Panc1 (cell line): ENCODE measurements at places on chromosomes 16 and 17. TPM values are rescaled to one million over a fixed set of nuclear protein-coding genes. Genes with fewer than 3 reads are reported as not detected.

DNA sequence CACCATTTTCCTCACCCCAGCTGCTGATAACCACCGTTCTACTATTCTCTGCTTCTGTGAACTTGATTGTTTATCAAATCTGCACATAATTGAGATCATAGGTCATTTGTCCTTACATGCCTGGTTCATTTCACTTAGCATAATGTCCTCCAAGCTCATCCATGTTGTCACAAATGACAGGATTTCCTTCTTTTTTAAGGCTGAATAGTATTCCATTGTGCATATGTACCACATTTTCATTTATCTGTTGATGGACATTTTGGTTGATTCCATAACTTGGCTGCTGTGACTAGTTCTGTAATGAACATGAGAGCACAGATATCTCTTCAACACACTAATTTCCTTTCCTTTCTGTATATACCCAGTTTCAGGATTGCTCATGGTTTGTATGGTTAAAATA lies 225.3 kb upstream of the TBX2 start:
- H3K4me3 ChIP-seq, result no peak overlapping the region
- H3K27ac ChIP-seq, result peak overlapping the region; percentile 34; the same call in 1 of the 2 replicates
- no peak for DNase-seq
- H3K4me1 ChIP-seq, result no peaks in the 10 kb centered on the region

DNA sequence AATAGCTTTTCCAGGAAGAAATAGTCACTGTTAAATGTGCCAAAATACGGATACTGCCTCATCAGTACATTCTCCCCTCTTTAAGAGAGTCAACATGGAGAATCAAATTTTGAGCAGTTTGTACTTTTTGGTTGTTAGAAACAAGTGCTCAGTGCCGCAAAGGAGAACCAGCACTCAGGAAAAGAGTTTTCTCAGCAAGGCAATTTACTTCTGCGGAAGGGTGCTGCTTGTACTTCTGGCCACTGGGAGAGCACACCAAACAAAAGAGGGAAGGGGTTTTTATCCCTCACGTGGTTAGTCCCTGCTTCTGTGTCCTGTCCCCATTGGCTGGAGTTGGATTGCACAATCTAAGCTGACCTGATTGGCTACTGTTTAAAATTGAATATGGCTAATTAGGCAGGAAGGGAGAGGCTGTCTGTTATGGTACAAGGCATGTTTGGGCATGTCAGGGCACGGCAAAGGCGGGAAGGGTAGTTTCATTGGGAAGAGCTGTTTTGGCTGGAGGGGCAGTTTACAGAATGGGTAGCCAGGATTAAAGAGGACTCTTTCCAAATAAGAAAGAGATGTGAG lies 499.3 kb downstream of the CDH13 start:
- H3K36me3 ChIP-seq, result no peaks in the 10 kb centered on the region
- H3K4me1 ChIP-seq, result no peaks in the 10 kb centered on the region
- H3K27me3 ChIP-seq, result no peaks in the 10 kb centered on the region
- no peak overlapping the region for H3K27ac ChIP-seq

- peaks cover 3% of the 10 kb centered on the region; the same call in 1 of the 2 replicates for H3K4me1 ChIP-seq
- H3K27ac ChIP-seq, result no peak overlapping the region
- no peak for DNase-seq
- no peaks in the 10 kb centered on the region for H3K27me3 ChIP-seq
- no peak overlapping the region; the same call in 1 of the 2 replicates for H3K4me3 ChIP-seq
Observed at GRCh38 chr16:22299036-22299435, 1.8 kb downstream of the POLR3E start.

DNA sequence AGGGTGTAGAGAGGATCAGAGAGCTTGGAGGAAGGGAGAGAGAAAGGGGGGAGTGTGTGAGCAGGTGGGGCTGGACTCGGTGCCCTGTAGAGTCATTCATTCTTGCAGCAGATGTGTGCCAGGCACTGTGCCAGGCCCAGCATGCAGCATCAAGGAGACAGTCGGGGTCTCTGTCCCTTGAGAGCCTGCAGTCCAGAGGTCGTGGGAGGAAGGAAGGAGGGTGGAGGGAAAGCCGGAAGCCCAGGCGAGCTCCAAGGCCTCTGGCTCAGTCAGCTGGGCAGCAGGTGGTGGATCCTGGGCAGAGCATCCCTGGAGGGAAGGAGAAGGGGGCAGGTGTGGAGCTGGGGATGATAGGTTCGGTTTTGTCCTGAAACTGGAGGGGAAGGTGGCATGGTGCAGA lies 27.5 kb downstream of the EPN2 start:
- DNase-seq, result no peak
- no peak overlapping the region for H3K4me3 ChIP-seq
- H3K27me3 ChIP-seq, result no peaks in the 10 kb centered on the region
- H3K36me3 ChIP-seq, result no peaks in the 10 kb centered on the region
- no peaks in the 10 kb centered on the region for H3K4me1 ChIP-seq

Gene FNDC8
- not detected for total RNA-seq

- no peaks in the 10 kb centered on the region for H3K4me1 ChIP-seq
- no peaks in the 10 kb centered on the region for H3K27me3 ChIP-seq
- no peak for DNase-seq
- H3K36me3 ChIP-seq, result no peaks in the 10 kb centered on the region
Observed at GRCh38 chr16:7111265-7111664, 221.4 kb upstream of the RBFOX1 start.

DNA sequence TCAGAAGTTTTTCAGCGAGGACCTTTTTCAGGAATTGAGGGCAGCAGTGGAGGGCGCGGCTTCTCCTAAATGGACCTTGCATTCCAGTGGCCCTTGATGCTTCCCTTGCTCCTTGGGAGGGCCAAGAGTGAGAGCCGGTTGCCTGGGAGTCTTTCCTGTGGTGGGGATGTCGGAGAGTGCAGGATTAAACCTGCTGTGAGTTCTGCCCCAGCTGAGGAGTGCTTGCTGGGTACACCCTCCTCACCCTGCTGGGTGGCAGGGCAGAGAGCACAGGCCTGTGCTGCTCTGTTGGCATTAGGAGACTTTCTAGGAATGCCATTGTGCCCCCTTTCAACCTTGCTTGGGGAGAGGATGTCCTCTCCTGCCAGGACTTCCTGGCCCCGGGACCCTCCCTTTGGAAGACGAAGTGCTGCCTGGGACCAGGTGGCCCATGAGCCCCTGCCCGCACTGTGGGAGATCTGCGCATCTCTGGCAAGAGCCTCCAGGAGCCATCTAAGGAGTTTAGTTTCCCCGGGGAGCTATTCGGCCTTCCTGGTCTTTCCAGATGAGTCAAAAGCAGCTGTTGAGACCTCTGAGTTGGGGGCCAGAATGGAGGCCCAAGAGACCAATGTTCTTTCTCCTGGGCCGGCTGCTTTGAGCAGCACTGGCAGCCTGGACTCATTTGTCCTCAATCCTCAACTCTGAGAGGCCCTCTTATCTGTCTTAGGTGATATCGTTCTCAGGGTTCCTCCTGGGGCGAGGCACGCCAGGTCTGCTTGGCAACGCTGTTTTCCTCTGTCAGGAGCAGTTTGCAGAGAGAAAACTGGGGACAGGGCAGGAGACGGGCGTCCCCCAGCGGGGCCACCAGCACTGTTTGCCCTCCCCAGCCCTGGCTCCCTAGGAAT lies 5.6 kb downstream of the LLGL2 start:
- no peak for DNase-seq
- peaks cover 6% of the 10 kb centered on the region for H3K4me1 ChIP-seq
- H3K27me3 ChIP-seq, result no peaks in the 10 kb centered on the region
- no peak overlapping the region for H3K4me3 ChIP-seq

- H3K27me3 ChIP-seq, result no peaks in the 10 kb centered on the region
- no peak for DNase-seq
- no peaks in the 10 kb centered on the region for H3K4me1 ChIP-seq
- H3K27ac ChIP-seq, result no peak overlapping the region
- H3K4me3 ChIP-seq, result no peak overlapping the region
- no peaks in the 10 kb centered on the region for H3K36me3 ChIP-seq
Observed at GRCh38 chr16:78985716-78986605, 614.6 kb downstream of the MAF start.

DNA sequence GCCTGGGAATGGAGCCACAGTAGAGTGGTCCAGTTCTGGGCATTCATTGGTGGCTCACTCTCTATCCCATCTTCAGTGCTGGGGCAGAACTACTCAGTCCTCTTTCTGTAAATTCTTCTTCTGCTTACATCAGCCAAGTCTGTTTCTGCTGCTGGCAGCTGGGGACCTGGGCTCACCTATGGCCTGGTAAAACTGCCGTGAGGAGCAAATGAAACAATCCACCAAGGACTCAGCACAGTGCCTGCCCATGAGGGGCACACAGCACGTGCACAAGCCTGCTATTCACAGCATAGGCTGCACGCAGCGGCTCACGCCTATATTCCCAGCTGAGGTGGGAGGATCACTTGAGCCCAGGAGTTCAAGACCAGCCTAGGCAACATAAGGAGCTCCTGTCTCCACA lies 30.9 kb upstream of the SNN start:
- DNase-seq, result no peak
- no peaks in the 10 kb centered on the region for H3K36me3 ChIP-seq
- peaks cover 11% of the 10 kb centered on the region for H3K4me1 ChIP-seq
- no peak overlapping the region; the same call in 1 of the 2 replicates for H3K27ac ChIP-seq

GRCh38 chr17:31900877-31901276 lies 631 bp downstream of the UTP6 start:
- no peaks in the 10 kb centered on the region; the same call in 1 of the 2 replicates for H3K4me1 ChIP-seq
- H3K27me3 ChIP-seq, result no peaks in the 10 kb centered on the region
- H3K27ac ChIP-seq, result peak overlapping the region; percentile 95
- H3K4me3 ChIP-seq, result peak overlapping the region; percentile 74
- DNase-seq, result no peak
- peaks cover 7% of the 10 kb centered on the region for H3K36me3 ChIP-seq

DNA sequence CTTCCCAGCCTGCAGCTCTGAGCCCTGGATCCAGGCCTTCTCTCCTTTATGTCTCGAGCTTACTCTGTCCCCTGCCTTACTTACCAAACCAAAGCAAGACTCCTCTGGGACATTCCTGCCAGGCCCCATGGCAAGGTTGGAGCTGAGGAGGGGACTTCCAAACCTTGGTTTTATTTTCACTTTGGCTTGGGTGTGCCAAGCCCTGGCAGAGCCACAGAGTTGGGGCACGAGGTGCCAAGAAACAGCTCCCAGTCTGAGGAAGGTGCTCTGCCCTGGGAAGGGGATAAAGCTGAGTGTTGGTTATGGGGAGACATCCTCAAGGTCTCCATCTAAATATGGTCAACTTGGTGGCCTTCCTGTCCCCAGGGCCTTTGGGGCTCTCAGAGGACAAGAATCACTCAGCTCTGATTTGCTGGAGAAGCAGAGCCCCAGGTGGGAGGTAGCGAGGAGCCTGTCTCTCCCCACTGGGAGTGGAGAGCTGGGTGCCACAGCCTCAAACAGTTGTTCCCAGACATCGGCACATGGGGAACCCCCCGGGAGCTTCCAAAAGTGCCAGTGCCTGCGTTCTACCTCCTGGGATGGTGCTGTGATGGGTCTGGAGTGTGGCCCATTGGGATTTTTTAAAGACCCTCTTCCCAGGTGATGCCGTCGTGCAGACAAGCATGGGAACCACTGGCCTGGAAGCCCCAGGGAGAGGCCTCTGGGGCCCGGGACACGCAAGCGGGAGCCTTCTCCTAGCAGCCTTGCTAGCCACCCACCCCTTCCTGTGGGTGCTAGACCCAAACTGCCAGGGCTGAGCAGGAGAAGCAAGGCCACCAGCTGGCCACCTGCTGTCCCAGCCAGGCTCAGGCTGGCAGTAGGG lies 10.3 kb downstream of the NLRC5 start:
- no peak overlapping the region for H3K4me3 ChIP-seq
- H3K4me1 ChIP-seq, result no peaks in the 10 kb centered on the region

Gene KRT36
- not detected for total RNA-seq

DNA sequence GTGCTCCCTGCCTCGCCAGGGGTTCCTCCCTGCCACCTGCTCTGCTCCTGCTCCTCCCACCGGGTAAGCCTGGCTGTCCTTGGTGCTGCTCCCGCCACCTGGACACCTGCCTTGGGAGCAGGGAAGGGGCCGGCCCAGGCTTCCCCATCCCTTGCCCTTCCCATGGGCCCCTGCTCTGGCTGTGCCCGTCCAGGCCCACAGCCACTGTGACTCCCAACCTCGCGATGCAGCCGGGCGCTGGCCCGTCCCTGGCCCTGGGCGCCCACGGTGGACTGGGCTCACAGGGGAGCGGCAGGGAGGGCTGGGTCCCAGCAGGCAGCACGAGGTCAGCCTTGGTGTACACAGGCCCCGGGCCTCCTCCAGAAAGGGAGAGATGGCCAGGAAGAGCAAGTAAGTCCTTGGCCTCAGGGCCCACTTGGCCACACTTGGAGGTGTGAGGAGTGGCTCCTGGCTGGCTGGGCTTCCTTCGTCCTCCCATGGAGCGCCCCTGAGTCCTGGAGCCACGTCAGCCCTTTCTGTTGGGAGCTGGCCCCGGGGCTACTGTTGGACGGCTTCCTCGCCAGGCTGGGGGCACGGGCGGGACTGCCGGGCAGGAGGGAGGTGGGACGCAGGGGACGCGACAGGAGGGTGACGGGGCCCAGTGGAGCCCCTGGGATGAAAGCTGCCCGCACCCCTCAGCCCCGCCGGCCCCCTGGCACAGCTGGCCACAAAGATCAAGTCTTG lies 15.3 kb downstream of the ENGASE start:
- no peaks in the 10 kb centered on the region for H3K4me1 ChIP-seq
- DNase-seq, result no peak
- no peak overlapping the region for H3K4me3 ChIP-seq
- no peak overlapping the region for H3K27ac ChIP-seq
- H3K36me3 ChIP-seq, result no peaks in the 10 kb centered on the region
- H3K27me3 ChIP-seq, result no peaks in the 10 kb centered on the region

Gene NSMCE1
- total RNA-seq, result 48.2 TPM

Gene SPN
- 1.3 TPM for total RNA-seq

GRCh38 chr17:56577843-56578204 lies 15.7 kb upstream of the NOG start:
- no peaks in the 10 kb centered on the region; the same call in 1 of the 2 replicates for H3K27me3 ChIP-seq
- no peaks in the 10 kb centered on the region for H3K36me3 ChIP-seq
- DNase-seq, result no peak
- no peaks in the 10 kb centered on the region for H3K4me1 ChIP-seq
- no peak overlapping the region for H3K27ac ChIP-seq

GRCh38 chr16:12658506-12658905 lies 145.2 kb downstream of the CPPED1 start:
- H3K4me3 ChIP-seq, result no peak overlapping the region
- no peak overlapping the region for H3K27ac ChIP-seq
- H3K4me1 ChIP-seq, result no peaks in the 10 kb centered on the region
- no peaks in the 10 kb centered on the region for H3K36me3 ChIP-seq
- no peak for DNase-seq

Gene PRKCB
- 0.41 TPM for total RNA-seq

DNA sequence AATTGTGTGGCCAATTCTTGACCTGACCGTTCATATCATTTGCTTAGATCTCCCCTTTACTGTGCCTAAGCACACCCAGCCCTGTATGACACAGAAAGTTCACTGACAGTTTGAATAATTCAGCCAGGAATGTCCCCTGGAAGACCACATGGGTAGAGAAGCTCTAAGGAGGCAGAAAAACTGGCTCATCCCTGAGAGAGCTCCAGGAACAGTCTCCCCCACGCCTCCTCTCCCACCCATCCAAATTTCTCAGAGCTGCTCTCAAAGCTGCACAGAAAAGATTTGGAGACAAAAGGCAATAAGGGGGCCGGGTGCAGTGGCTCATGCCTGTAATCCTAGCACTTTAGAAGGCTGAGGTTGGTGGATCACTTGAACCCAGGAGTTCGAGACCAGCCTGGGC lies 11.2 kb downstream of the PRAC1 start:
- DNase-seq, result no peak
- H3K27ac ChIP-seq, result no peak overlapping the region
- no peaks in the 10 kb centered on the region for H3K36me3 ChIP-seq
- no peaks in the 10 kb centered on the region for H3K4me1 ChIP-seq
- no peak overlapping the region for H3K4me3 ChIP-seq
- H3K27me3 ChIP-seq, result no peaks in the 10 kb centered on the region; the same call in 1 of the 2 replicates

GRCh38 chr16:64617836-64618476 lies 503.9 kb downstream of the CDH11 start:
- H3K27me3 ChIP-seq, result no peaks in the 10 kb centered on the region
- H3K4me1 ChIP-seq, result no peaks in the 10 kb centered on the region
- no peak for DNase-seq
- H3K27ac ChIP-seq, result no peak overlapping the region

GRCh38 chr16:14345512-14346115 lies 274.5 kb downstream of the MRTFB start:
- no peak overlapping the region for H3K4me3 ChIP-seq
- no peaks in the 10 kb centered on the region for H3K36me3 ChIP-seq
- no peak overlapping the region for H3K27ac ChIP-seq
- H3K4me1 ChIP-seq, result no peaks in the 10 kb centered on the region
- no peaks in the 10 kb centered on the region for H3K27me3 ChIP-seq
